ENCODE measurements at places on chromosomes 16 and 17.

DNA sequence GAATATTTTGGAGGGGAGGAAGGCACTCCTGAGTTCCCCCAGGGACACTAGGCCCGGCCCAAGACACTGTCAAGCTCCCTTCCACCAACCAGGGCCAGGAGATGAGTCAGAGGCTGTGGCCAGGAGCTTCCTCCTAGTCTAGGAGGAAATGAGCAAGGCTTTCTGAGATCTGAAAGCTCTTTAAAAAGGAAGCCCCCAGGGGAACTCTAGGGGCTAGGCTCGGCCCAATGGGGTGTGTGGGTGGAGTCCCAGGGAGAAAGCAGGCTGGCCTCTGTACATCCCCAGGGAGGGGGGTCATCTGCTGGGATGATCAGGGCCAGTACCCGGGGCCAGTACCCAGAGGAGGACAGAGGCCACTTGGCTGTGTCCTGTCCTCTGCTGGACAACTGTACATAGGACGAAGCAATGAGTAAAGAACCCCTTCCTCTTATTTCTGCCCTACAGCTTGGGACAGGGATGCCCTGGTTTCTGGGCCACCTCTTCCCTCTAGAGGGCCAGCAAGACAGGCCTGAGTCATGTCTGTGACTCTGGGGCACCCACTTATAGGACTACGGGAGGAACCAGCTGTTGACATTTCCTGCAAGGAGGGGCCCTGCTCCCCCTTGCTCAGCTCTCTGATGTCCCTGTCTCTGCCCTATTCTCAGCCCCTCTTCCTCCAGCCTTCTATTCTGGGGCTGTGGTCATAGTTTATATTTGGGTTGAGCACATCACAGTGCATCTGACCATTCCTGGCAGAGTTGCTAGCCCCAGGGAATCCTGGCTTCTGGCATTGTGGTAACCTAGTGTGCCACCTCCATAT, 2.7 kb downstream of the FHOD1 start:
- peak; percentile 85 for DNase-seq

- no peak for DNase-seq
Measured at GRCh38 chr16:2282262-2282661, 14.3 kb upstream of the RNPS1 start.

DNA sequence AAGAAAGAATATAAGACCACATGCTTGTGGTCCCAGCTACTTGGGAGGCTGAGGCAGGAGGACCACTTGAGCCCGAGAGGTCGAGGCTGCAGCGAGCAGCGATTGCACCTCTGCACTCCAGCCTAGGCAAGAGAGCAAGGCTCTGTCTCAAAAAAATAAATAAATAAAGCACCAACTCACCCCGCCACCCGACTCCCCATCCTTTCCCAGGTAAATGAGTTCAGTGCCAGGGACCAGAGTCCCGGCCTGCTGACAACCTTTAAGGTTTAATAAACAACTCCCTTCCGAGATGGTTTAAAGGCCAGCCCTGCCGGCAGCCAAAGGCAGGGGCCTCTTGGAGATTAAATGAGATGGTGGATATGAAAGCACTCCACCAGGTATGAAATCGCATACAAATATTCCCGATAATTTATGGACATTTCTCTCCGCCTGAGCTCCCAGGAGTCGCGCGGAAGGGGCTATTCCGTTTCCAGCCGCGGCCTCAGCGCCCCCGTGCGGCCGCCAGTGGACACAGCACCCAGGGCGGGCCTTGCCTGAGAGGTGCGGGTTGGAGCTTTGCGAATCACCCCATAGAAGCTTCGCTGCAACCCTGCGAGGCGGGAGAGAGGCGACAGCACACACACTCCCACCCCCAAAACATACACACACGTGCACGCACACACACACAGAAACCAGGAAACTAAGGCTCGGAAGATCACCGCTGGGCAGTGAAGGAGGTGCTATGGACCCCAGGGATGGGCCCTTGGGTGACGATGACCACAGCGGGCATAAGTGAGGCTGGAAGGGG, 4.0 kb upstream of the RPL38 start:
- DNase-seq, result peak; percentile 72

DNA sequence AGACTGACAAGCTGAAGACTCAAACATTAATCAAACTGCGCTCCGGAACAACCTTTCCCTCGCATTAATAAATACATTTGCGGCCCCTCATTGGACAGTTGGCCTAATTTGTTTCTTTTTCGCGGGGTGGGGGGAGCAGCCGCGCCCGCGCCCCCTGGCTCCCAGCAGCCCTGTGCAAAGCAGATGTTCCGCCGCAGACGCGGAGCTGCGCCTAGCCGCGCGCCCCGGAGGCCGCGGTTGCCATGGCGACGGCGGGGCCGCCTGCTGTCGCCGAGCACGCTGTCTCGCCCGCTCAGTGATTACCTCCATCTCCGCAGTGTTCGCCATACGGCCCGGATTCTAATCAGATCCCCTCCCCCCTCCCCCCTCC, 25.5 kb downstream of the COPZ2 start:
- DNase-seq, result peak; percentile 90

DNA sequence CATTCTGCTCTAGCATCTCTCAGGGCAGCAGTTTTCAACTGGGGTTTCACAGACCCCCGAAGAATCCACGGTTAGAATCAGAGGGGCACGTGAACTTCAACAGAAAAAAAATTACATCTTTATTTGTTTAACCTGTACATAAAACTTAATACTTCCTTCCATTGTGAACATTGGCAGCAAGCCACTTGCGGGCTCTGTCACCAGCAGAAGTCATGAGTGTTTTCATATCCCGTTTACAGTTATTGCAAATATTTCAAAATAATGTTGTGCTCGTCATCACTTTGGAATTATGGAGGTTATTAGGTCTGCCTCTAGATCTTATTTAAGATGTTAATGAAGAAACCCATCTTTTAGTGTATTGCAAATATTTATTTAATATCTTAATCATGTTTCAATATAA, 109.8 kb downstream of the SDR42E1 start:
- DNase-seq, result no peak

DNA sequence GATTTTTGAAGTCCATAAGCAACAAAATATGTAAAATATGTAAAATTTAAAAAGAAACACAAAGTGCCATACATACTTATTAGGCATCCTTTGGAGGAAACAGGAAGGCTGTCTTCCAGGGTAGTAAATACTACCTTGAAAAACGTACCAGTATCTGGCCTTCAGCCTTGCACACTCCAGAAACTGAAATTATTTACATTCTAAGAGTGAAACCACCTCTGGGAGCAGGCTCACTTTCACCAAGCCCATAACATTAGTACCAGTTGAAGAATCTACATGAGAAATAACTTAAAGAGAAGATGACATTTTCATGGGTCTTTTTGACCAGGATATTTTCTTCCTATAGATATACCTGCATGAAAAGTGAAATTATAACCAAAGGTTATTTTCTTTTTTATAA, 6.4 kb downstream of the KRTAP9-1 start:
- no peak for DNase-seq

GRCh38 chr17:74444406-74444805, 12.5 kb downstream of the GPRC5C start:
- no peak for DNase-seq

DNA sequence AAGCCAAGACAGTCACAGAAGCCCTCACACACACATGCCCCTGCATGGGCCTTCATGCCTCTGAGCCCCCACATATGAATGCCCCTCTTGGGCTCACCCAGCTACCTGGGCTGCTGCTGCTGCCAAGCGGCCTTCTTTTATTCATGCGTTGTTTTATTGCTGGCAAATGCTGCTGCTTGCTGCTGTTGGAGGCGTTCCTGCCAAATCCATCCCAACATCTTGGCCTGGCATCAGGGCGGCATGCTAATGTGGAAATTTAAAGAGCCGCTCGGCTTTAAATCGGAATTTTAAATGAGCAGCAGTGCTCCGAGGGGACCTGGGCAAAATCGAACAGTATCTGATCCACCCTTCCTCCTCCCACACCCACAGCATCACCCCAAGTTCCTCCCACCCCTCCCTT, 39.0 kb downstream of the NEUROD2 start:
- no peak for DNase-seq
